ENCODE measurements at places on chromosomes 6 and 20.
A peak's percentile ranks its signal among the peaks of the same experiment; 100 is the strongest.

GRCh38 chr6:24249926-24250325 is 107.9 kb downstream of the DCDC2 start:
- DNase-seq: no peak

GRCh38 chr6:141347906-141348492 is 784.7 kb upstream of the GJE1 start:
- no peak for DNase-seq

- no peak for DNase-seq
These were observed 314.9 kb upstream of the IRAK1BP1 start for GRCh38 chr6:78552435-78552834.

- no peak for DNase-seq
These were observed 33.1 kb upstream of the IRF4 start for GRCh38 chr6:358432-358831.

DNA sequence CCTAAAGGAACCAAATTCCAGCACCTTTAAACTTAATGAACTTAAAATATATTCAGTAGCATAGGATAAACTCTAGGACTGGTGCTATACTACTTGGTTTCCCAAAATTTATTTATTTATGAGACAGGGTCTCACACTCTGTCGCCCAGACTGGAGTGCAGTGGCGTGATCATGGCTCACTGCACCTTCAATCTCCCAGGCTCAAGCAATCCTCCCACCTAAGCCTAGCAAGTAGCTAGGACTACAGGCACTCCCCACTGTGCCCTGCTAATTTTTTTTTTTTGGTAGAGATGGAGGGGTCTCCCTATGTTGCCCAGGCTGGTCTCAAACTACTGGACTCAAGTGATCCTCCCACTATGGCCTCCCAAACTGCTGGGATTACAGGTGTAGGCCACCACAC is 21.4 kb downstream of the EIF2S2 start:
- no peak for DNase-seq

DNA sequence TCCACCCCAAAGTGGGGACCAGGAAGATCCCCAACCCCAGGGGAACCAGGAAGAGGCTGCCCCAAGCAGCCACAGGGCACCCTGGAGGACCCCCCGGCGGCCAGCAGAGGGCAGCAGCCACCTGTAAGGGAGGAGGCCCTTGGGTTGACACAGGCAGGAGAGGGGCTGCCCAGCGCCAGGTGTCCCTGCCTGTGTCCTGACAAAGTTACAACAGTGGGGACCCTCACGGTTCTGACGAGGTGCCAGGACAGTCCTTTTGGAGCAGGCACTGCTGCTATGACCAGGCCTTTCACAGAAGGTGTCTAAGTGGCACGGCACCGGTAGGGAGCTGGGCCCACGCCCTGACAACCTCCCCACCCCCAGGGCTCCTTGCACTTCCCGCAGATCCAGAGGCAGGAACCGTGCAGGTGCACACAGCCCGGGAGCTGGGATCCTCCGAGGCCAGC is 176.7 kb downstream of the BMP7 start:
- DNase-seq: peak; percentile 83

GRCh38 chr6:110398778-110399177 is 16.6 kb downstream of the DDO start:
- no peak for DNase-seq

DNA sequence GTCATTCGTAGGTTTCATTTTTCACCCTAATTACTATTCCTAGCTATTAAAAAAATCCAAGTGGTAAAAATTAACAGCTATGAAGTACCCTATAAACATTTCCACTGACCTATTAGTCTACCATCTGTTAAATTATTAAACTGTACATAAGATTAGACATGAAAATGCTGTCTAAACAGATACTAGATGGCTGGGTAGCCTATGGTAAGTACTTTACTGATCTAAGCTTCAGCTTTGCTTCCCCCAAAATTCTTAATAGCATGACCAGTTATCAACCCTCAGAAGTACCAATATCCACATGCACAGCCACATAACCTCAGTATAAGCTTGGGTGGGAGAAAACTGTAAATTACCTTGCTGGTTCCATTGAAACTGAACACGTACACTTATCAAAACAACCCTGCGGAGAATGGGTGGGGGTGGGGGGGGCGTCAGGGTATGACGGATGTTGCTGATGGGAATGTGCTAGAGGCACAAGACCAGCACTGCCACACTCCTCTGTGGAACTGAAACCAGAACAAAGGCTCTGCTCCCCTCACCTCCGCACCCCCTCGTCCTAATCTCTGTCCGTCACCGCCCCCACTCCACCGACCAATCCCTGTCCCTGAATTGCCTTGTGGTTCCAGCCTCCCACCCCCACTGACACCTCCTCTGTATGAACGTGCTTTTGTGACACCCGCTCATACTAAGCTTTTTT is 45.3 kb downstream of the B4GALT5 start:
- DNase-seq: peak; percentile 66

DNA sequence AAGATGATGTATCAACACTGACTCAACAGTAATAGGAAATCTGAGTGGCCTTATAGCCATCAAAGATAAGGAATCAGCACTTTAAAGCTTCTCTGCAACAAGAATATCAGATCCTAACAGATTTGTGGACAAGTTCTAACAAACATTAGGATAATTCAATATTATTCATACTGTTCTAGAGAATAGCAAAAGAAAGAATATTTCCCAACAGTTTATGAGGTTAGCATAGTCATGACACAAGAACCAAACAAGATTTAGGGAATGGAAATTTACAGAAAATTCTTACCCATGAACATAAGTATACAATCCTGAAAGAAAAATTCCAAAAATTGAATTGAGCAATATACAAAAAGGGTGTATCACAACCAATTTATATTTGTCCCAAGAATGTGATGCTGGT is 64.3 kb upstream of the BTBD3 start:
- no peak for DNase-seq

DNA sequence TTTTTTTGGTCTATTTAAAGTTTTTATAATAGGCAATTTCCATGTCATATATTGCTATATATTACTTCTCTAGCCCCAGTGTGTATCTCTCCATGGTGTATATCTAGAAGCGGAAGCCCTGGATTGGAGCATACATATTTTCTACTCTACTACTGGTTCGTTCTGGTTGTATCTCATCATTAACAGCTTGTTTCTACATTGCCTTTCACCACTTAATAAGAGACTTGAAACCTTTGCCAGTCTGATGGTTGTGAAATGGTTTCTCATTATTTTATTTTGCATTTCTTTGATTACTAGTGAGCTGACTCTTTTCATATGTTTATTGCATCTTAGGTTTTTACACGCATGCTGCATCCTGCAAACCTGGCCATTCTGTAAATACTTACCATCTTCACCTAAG is 3.6 kb downstream of the DSTN start:
- no peak for DNase-seq

GRCh38 chr6:118387921-118388701 is 160.0 kb upstream of the PLN start:
- DNase-seq: no peak

GRCh38 chr6:145017516-145017915 is 717.8 kb downstream of the EPM2A start:
- DNase-seq: no peak

DNA sequence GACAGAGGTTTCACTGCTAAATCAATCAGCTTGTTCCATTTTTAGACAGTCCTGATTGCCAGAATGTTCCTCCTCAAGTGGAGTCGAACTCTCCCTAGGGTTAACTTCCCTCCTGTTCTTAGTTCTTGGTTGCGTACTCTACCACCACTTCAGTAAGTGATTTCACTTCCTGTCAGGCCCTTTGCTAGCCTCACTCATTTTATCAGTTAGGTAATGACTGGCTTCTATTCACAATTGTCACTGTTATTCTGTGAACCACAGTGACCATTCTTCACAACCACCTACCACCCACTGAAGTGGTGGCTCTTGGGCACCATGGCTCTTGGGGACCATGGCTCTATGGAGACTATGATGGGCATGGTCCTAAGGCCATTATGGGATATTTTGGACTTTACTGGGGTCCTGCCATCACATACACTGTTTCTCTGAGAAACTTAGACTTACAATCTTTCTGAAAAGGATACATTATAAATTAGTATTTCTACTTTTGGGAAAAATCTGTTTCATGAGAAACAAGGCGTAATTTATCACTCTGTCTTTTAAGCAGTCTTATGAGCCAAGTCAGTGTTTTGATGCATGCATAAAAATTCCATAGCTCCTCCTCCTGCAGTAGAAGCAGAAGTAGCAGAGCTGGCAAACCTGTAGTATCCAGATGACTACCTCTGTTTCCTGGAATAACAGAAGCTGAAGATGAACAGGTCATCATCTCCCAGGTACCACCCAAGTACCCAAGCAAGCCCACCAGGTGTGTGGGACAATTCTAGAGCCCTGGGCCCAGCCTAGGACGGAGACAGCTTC is 66.3 kb downstream of the ATXN1 start:
- DNase-seq: no peak

DNA sequence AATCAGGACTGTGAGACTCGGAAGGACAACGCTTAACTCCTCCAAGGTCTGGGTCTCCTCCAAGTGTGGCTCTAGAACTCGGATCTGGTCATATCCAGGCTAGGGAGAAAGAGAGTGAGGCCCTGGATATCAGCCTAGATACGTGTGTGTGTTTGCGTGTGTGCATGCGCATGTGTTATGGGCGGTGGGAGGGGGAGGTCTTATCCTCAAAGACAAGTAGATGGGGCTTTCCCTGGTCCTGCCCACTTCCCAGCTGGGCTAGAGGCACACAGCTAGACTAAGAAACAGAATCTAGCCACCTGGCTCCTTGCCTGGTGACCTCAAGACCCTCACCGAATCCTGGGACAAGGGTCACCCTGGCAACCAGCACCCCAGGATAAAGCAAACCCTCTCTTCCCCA is 13.2 kb downstream of the CPNE5 start:
- DNase-seq: no peak

DNA sequence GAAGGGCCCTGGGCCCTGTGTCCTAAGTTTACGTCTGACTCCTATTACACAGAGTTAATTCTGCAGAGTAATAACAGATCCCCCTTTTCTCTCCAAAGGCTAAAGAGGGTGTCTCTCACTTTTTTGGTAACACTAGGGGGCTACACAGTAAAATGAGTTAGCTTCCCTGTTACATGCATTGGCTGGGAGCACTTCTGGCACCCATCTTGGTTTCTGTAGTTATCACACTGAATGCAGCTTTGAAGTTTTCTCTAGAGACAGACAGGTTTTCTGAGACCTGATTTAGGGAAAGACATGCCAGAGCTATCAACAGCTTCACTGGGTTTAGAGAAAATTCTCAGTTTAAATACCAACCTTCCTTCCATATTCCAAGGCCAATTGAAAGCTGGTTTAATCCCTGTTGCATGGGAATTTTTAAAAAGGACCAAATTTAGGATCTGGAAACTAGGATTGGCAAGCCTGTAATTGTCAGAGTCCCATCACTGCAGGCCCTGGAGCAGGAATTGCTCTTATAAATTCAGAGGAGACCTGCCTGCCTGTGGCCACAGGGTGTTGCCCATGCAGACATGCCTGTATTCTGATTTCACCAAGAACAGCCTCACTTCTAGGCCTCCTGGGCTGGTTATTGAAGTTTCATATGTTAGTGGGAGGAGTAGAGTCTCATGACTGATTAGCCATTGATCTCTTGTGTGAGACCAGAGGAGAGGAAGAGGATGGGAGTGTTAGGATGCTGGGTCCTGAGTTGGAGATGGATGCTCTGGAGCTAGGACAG is 29.4 kb downstream of the RNF8 start:
- DNase-seq: no peak

DNA sequence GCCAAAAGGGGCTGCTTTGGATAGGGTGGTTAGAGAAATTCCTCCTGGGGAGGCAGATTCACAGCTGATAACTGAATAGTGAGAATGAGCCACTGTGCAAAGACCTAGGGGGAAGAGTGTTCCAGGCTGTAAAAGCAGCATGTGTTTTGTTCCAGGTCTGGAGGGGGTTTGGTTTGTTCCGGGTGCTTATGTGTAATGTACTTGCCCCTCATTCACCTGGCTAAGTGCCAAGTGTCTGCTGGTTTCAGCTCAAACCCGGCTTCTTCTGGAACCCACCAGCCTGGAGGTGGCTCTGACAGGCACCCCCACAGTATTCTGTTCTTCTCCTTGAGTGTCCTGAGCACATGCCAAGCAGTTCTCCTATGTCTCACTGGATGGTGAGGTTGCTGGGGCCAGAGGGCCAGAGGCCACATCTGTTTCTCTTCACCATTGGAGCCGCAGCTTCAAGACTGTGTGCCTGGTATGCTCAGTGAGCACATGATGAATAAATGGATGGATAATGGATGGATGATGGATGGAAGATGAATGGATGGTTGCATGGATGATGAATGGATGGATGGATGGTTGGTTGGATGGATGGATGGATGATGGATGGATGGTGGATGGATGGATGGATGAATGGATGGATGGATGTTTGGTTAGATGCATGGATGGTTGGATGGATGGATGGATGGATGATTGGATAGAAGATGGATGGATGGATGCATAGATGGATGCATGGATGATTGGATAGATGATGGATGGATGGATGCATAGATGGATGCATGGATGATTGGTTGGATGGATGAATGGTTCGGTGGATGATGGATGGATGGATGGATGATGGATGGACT is 227.6 kb downstream of the BMP7 start:
- DNase-seq: no peak

DNA sequence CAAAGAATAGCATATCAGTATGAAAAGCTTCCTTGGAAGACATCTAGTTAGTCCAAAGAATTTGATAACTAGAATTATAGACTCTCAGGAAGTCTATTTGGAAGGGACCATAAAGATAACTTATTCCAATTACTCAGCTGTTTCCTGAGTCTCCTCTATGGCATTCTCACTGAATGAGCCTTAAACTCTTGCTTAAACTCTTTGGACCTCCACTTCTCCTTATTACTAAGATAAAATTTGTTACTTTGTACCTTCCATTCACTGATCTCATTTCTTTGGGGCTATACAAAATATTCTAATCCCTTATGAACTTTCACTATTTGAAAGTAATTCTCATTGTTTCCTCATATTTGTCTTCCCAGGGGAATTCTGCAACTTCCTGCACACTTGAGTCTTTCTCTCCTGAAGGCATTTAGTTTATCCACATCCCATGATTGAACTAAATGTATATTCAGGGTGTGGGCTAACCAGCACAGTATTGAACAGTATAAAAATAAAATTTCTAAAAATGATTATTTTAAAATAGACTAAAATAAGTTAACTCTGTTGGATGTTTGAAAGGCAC is 67.1 kb upstream of the NOTCH4 start:
- DNase-seq: no peak

DNA sequence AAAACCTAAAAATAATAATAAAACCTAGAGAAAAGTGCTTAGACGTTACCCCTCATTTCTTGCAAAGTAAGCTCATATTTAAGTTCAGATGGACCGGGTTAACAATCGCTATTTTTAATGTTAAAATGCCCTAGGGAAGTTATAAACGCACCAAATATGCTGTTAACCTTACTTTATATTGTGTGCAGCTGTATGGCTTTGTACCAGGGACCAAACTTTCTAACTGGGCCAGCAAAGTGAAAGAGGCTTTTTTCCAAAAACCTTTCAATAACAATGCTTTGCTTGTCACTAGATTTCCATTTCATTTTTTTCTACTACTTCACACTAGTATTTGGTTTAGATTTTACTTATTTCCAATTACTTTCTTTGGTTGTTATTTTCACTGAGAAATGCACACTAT is 248.5 kb downstream of the FOXC1 start:
- no peak for DNase-seq
